ENCODE measurements at places on chromosomes 3 and 15. TPM values are rescaled to one million over a fixed set of nuclear protein-coding genes. Genes with fewer than 3 reads are reported as not detected.

- H3K36me3 ChIP-seq: peaks cover 5% of the 10 kb centered on the region
- H3K27me3 ChIP-seq: no peaks in the 10 kb centered on the region
- DNase-seq: no peak
- no peak within 1 kb of the TSS for H3K4me3 ChIP-seq
These were observed at the start of gene CRYGS for GRCh38 chr3:186544281-186544680. Gene CRYGS (minus strand): TSS chr3:186544380. CDS start chr3:186544326, 54 bp downstream.

- no peaks in the 10 kb centered on the region for H3K27me3 ChIP-seq
- DNase-seq: no peak
- H3K4me3 ChIP-seq: no peak overlapping the region
- no peaks in the 10 kb centered on the region for H3K4me1 ChIP-seq
- no peaks in the 10 kb centered on the region for H3K36me3 ChIP-seq
These were observed 45.6 kb downstream of the MFSD1 start for GRCh38 chr3:158847452-158847821.

DNA sequence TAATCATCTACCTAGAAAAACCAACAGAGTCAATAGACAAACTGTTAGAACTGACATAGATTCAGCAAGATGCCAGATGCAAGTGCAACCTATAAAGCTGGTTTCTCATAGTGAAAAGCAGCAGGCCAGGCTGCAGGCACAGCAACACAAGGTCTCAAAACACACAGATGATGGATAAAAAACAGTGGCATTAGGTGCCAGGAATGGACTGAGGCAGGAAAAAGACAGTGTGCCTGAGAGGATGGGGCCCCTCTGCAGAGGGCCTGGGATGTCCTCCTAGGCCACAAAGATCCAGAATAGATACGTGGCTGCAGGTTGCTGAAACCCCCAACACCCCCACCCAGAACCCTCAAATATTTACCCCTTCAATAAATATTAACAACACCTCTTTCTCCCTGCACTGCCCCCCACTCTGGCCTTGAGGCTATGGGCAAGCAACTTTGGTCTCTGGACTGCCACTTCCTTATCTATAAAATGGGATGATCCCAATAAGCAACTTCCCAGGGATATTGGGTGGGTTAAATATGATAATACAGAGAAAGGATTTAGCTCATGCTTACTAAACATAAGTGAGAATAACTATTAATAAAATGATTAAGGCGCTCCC is 35.2 kb upstream of the FGD5 start:
- no peaks in the 10 kb centered on the region for H3K27me3 ChIP-seq
- no peak for DNase-seq
- no peaks in the 10 kb centered on the region for H3K4me1 ChIP-seq
- peak overlapping the region; percentile 28 for H3K4me3 ChIP-seq

DNA sequence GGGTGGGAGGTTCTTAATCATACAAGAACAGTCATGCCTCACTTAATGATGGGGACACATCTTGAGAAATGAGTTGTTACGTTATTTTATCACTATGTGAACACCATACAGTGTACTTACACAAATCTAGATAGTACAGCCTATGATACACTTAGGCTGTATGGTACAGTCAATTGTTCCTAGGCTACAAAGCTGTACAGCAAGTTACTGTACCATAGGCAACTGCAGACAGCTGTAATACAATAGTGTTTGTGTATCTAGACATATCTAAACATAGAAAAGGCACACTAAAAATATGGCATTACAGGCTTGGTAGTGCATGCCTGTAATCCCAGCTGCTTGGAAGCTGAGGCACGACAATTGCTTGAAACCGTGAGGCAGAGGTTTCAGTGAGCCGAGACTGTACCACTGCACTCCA is 55.7 kb upstream of the PLXND1 start:
- no peaks in the 10 kb centered on the region for H3K27me3 ChIP-seq
- H3K4me3 ChIP-seq: no peak overlapping the region

GRCh38 chr15:71083349-71083748 is 31.9 kb upstream of the THSD4 start:
- H3K4me1 ChIP-seq: peaks cover 10% of the 10 kb centered on the region
- no peak for DNase-seq
- H3K36me3 ChIP-seq: peaks cover 7% of the 10 kb centered on the region
- peaks cover 15% of the 10 kb centered on the region for H3K27me3 ChIP-seq

- no peak overlapping the region for H3K4me3 ChIP-seq
- H3K27me3 ChIP-seq: no peaks in the 10 kb centered on the region
- H3K36me3 ChIP-seq: peaks cover 18% of the 10 kb centered on the region
- DNase-seq: no peak
These were observed 84.3 kb downstream of the HERC1 start for GRCh38 chr15:63749330-63749942.

DNA sequence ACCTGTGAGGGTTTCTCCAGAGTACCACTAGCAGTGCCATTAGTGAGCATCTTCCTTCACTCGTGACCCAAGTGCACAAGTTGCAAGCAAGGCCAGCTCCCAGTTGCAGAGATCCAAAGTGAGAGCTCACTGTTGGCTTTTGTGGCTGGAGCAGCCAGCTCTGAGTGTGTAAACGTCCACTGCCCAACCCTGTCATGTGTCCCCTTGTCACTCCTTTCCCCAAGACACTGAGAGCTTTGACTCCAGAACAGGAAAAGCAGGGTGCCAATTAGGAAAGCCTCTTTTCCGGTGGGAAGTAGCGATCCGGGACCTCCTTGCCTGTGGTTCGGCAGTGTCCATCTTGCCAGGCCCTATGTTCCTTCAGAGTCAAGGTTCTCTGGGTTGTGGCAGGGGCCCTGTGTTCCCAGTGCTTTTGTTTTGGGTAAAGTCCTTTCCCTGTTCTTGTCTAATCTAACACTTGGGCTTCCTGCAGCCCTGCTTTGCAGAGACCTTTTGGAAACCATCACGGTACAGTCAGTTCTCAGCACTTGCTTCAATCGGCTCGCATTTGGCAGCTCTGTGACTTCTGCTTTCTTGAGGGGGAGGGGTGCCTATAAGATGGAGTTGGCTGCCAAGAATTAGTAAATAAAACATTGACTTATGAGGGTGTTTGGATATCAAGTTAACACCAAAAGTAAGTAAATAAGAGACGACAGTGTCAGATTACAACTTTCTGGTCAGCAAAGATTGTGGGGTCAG is 90.5 kb downstream of the DNASE1L3 start:
- H3K36me3 ChIP-seq: peaks cover 50% of the 10 kb centered on the region
- H3K27ac ChIP-seq: no peak overlapping the region
- H3K27me3 ChIP-seq: no peaks in the 10 kb centered on the region
- no peak for DNase-seq

DNA sequence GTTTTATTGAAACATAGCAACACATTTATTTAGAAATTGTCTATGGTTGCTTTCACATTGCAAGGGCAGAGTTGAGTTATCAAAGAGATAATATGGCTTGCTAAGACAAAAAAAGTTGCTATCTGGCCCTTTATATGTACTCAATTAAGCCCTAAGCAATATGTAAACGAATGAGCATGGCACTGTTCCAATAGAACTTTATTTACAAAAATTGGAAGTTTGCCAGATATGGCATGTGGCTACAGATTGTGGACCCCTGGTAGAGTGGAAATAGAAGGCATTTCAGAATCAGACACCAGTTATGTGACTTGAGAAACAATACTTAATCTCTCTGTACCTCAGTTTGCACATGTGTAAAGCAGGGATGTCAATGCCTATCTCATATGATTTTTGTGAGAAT is 515.6 kb upstream of the SGO1 start:
- no peaks in the 10 kb centered on the region for H3K27me3 ChIP-seq
- no peaks in the 10 kb centered on the region for H3K4me1 ChIP-seq
- no peak for DNase-seq
- no peak overlapping the region for H3K4me3 ChIP-seq

DNA sequence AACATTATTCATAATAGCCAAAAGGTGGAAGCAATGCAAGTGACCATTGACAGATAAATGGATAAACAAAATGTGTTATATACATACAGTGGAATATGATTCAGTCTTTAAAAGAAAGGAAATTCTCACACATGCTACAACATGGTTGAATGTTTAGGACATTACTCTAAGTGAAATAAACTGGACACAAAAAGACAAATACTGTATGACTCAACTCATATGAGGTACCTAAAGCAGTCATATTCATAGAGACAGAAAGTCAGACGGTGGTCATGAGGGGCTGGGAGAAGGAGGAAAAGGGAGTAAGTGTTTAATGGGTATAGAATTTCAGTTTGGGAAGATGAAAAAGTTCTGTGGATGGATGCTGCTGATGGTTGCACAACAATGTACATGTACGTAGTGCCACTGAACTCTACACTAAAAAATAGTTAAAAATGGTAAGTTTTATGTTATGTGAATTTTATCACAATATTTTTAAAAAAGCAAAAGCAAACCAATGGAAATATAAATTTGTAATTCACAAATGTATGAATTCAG is 5.3 kb downstream of the TXNRD3 start:
- no peaks in the 10 kb centered on the region for H3K36me3 ChIP-seq
- no peak for DNase-seq
- no peak overlapping the region for H3K27ac ChIP-seq
- H3K27me3 ChIP-seq: no peaks in the 10 kb centered on the region
- H3K4me3 ChIP-seq: no peak overlapping the region
- no peaks in the 10 kb centered on the region for H3K4me1 ChIP-seq

GRCh38 chr3:28476194-28476593 is 127.6 kb upstream of the AZI2 start:
- H3K4me3 ChIP-seq: no peak overlapping the region
- no peak for DNase-seq
- no peaks in the 10 kb centered on the region for H3K4me1 ChIP-seq
- H3K27ac ChIP-seq: no peak overlapping the region
- H3K36me3 ChIP-seq: no peaks in the 10 kb centered on the region

- DNase-seq: no peak
- H3K36me3 ChIP-seq: peaks cover 20% of the 10 kb centered on the region
These were observed 16.8 kb upstream of the ABHD2 start for GRCh38 chr15:89071471-89071870.

DNA sequence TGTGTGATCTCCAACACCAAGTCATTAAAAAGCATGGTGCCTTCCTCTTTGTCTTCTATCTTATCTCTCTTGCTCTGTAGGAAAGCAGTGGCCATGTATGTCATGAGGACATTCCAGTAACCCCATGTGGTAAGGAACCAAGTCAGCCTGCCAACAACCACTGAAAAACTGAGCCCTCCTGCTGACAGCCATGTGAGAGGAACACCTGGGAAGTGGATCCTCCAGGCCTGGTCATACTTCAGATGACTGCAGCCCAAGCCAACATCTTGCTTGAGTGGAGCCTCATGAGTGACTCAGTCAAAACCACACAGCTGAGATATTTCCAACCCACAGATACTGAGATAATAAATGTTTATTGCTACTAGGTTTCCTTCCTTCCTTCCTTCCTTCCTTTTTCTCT is 597.3 kb downstream of the ZIC1 start:
- no peaks in the 10 kb centered on the region for H3K4me1 ChIP-seq
- DNase-seq: no peak
- H3K27me3 ChIP-seq: no peaks in the 10 kb centered on the region
- no peak overlapping the region for H3K27ac ChIP-seq
- H3K36me3 ChIP-seq: no peaks in the 10 kb centered on the region

GRCh38 chr3:65776081-65776480 is 262.6 kb downstream of the MAGI1 start:
- no peaks in the 10 kb centered on the region for H3K36me3 ChIP-seq
- DNase-seq: no peak
- H3K4me3 ChIP-seq: no peak overlapping the region

GRCh38 chr3:59839283-59839682 is 789.5 kb upstream of the CFAP20DC start:
- no peaks in the 10 kb centered on the region for H3K27me3 ChIP-seq
- H3K4me3 ChIP-seq: no peak overlapping the region
- H3K36me3 ChIP-seq: no peaks in the 10 kb centered on the region
- H3K27ac ChIP-seq: no peak overlapping the region
- no peaks in the 10 kb centered on the region for H3K4me1 ChIP-seq
- DNase-seq: no peak

DNA sequence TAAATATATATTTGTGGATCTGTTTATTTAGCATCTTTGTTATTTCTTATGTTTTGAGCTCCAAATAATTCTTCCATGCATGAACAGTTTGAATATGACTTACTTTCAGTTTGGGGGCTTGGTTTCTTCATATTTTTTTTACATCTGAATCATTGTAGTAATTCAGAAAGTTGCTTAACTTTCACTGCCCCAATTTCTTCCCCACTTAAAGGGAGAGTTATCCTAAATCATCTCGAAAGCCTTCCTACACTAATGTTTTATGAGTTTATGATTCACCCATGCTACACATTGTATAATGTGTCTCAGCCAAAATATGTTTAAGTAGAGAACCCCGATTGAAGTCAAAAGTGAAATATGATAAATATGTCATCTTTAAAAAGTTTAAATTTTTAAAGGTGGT is 47.8 kb downstream of the SPRED1 start:
- H3K27me3 ChIP-seq: no peaks in the 10 kb centered on the region
- no peak overlapping the region for H3K4me3 ChIP-seq
- peaks cover 5% of the 10 kb centered on the region for H3K4me1 ChIP-seq
- DNase-seq: no peak

GRCh38 chr15:65377105-65377975 is 462 bp downstream of the IGDCC3 start:
- no peak overlapping the region for H3K27ac ChIP-seq
- no peaks in the 10 kb centered on the region for H3K27me3 ChIP-seq

GRCh38 chr3:154728285-154728684 is 298.3 kb upstream of the GPR149 start:
- no peaks in the 10 kb centered on the region for H3K27me3 ChIP-seq
- no peaks in the 10 kb centered on the region for H3K36me3 ChIP-seq
- H3K4me3 ChIP-seq: no peak overlapping the region
- no peak overlapping the region for H3K27ac ChIP-seq
- no peak for DNase-seq

- no peak for DNase-seq
- H3K36me3 ChIP-seq: no peaks in the 10 kb centered on the region
- H3K4me3 ChIP-seq: no peak overlapping the region
- H3K27ac ChIP-seq: no peak overlapping the region
- peaks cover 4% of the 10 kb centered on the region for H3K4me1 ChIP-seq
- H3K27me3 ChIP-seq: no peaks in the 10 kb centered on the region
These were observed 350.4 kb downstream of the CLSTN2 start for GRCh38 chr3:140285380-140285779.

DNA sequence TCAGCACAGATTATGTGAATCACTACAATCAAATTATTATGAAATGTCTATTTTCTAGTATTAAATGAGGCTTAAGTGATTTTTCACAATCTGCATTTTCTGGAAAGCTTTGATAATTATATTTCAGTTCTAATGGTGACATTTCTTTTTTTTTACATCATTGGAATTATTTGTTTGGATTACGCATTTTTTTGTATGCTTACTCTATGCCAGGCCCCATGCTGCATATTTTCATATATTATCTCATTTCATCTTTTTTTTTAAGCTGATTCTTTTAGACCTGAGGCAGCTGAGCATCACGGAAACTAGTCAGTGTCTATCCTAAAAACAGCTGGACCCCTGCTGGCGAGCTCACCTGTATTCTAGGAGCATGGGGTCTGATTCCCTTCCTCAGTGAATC is 31.1 kb downstream of the SLCO3A1 start:
- no peaks in the 10 kb centered on the region for H3K27me3 ChIP-seq
- H3K4me3 ChIP-seq: no peak overlapping the region
- no peak for DNase-seq
- no peak overlapping the region for H3K27ac ChIP-seq
- H3K4me1 ChIP-seq: peaks cover 2% of the 10 kb centered on the region

Gene KLHL6
- not detected for total RNA-seq

Gene ITPKA
- total RNA-seq: 0.77 TPM

Gene KIF7
- total RNA-seq: 23.4 TPM

Gene PLA2G4E
- total RNA-seq: not detected

Gene PRSS50
- 0.24 TPM for total RNA-seq

Gene SQOR
- total RNA-seq: not detected

Gene WNT7A
- not detected for total RNA-seq

Measured in H9 (cell line).